ENCODE measurements at places on chromosomes 11 and 22. TPM values are rescaled to one million over a fixed set of nuclear protein-coding genes. Genes with fewer than 3 reads are reported as not detected.

RASL10A gene
- 0.09 TPM for total RNA-seq

GRCh38 chr11:13286279-13286821 lies 8.8 kb downstream of the BMAL1 start:
- no peak for DNase-seq

DNA sequence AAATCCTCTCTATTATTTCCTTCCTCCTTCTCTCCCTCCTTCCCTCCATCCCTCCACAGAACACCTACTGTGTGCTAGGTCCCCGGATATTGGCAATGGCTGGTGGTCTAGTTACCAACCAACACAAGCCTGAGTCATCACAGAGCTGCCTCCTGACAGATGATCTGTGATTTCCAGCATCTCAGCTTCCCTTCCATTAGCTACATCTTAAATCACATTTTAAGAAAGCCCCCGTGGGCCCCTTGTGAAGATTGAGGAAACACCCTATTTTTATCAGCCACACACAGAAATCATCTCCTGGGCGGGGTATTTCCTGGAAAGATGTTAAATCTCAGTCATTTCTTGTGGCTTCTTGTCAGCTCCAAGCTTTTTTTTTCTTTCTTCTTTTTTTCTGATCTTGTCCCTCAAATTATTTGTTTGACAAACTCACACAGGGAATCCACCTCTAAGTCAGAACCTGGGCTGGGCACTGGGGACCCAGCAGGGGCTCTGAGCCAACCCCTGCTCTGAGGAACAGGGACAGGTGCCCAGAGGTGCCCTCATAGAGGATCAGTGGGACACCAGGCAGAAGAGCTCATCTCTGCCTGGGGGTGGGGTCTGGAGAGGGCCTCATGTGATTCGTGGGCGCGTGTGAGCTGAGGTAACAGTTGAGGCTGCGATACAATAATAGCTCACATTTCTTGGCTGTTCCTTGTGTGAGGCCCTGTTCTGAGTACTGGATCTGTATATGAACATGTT lies 42.4 kb downstream of the CACNA1I start:
- no peak for DNase-seq

- DNase-seq = no peak
Measured at GRCh38 chr11:91394727-91395414, 829.7 kb upstream of the FAT3 start.

DNA sequence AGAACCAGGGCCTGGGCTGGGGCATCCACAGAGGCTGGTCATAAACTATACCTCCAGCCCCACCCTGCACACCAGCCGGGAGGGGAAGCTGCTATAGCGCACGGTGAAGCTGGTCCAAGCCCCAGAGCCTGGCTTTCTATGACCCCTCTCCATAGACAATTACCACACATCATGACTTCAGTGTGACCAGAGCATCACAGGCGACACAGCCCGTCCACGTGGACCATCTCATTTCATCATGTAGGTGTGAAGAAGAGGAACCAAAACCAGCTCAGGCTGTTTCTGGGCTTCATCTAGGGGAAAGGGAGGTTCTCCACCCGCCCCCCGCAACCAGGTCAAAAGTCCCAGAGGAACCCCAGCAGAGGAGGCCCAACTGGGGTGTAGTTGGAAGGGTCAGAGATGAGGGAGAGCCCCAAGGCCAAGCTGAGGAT lies 3.0 kb downstream of the CXCR5 start:
- no peak for DNase-seq

Measured in neural progenitor cell (in vitro differentiated cells).